ENCODE measurements at places on chromosomes 6 and 20.

DNA sequence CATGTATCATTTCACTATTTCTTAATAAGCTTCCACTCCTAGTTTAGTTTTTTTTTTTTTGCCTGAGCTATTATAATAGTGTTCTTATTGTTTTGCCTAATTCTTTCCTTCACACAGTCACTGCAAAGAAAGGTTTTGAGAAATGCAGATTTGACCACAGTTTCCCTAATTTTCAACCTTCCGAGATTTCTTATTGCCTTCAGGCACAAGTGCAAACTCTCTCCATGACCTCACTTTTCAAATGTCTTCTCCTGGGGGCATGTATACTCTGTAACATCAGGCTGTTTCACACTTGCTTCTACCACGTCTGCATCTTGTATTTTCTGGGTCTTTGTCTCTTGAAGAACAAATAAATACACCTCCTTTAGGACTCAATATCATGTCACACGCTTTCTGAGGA, 339.0 kb upstream of the CITED2 start:
- DNase-seq, result no peak

- no peak for DNase-seq
Observed at GRCh38 chr20:18090044-18090443, 32.3 kb upstream of the OVOL2 start.

GRCh38 chr6:157681041-157681650, 141.9 kb upstream of the SNX9 start:
- no peak for DNase-seq

- DNase-seq, result no peak
Observed at GRCh38 chr20:58239216-58239615, 10.8 kb upstream of the ANKRD60 start.

DNA sequence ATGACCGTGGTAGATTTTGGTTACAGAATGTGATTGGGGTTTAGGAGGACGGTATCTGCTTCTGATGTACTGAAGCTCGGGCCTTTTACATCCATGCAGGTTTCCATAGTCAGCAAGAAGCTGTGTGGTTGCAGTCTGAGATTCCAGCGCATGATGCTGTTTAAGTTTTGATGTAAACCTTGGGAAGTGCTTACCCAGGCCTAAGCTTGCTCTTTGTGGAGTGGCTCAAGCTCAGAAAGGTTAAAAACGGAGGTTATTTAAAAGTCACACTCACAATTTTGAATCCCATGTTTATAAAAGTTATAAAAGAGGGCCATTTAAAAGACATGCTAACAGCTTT, 121.4 kb downstream of the TIAM2 start:
- no peak for DNase-seq

DNA sequence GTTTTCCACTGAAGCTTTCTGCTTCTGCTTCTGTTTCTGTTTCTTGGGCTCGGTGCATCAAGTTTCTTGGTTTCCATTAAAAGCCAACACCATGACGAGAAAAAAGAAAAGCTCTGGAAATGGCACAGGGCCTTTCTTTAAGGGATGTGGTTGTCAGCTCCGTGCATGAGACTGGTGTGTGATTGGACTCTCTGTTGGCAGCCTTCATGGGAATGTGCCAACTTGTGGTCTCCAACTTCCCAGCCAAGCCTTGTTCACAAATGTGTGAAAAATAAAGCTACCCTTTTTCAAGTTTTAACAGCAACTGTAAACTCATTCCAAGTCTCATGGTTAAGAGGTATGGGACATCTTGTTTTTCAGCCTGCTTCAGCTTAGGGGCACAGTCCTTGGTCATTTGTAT, 68.7 kb upstream of the CST7 start:
- DNase-seq, result no peak

- DNase-seq, result no peak
Observed at GRCh38 chr6:154485815-154486214, 24.7 kb downstream of the CNKSR3 start.

DNA sequence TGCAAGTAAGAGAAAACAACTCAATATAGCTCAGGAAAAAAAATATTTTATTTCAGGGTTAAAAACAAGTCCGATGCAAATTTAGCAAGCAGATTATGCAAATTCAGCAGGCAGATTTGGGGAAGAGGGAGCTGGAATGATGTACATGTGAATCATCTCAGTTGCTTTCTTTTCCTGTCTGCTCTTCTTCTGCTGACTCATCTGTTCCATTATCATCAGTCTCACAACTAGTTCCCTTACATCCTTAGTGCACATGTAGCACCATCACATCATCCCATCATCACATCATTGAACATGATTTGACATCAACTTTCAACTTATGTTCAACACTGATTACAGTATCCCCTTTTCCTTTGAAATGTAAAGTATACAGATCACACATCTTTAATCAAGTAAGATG, 11.5 kb upstream of the DEFB113 start:
- no peak for DNase-seq

DNA sequence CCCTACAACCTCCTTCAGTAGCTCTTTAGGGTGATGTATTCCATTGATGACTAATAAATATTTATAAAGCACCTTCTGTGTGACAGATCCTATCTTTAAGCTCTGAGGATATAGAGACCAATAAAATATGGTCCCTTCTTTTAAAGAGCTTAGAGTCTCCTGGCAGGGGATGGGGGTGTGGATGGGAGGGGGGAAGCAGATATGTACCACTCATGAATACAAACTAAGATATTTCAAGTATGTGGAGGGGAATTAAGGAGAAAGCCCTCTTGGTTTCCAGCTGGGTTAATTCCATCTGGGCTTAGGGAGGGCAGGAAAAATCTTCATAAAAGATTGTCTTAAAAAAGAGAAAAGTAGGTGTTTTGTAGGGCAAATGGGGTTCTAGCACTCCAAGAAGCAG, 21.6 kb upstream of the FBXO9 start:
- DNase-seq, result no peak

- DNase-seq, result no peak
Observed at GRCh38 chr6:116530436-116530835, 15.0 kb downstream of the TRAPPC3L start.

- DNase-seq, result no peak
Observed at GRCh38 chr6:25481267-25481666, 170.7 kb upstream of the SCGN start.

DNA sequence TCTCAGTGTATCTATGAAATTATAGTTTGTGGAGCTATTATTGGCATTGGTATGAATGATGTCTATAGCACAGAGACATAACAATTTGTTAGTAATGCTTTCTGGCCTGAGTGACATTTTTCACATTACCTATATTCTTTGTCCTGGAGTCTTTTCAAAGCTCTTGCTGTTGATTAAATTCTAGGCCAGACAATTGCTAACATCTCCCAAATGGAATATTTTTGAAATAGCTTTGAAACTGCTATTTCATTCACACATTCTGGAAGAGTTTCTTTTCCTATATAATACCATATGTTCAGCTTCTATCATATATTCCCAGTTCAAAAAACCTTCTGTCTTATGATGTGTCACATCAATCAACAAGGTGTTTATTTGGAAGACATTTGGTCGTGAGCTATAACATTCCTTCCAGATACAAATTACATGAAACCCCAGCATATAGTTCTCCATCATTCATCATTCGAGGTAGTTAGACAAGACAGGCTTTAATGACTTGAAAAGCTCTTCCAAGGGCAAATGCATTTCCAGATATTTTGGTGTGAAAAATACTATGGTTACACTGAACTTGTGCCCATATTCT, 452.8 kb downstream of the KHDRBS2 start:
- no peak for DNase-seq

DNA sequence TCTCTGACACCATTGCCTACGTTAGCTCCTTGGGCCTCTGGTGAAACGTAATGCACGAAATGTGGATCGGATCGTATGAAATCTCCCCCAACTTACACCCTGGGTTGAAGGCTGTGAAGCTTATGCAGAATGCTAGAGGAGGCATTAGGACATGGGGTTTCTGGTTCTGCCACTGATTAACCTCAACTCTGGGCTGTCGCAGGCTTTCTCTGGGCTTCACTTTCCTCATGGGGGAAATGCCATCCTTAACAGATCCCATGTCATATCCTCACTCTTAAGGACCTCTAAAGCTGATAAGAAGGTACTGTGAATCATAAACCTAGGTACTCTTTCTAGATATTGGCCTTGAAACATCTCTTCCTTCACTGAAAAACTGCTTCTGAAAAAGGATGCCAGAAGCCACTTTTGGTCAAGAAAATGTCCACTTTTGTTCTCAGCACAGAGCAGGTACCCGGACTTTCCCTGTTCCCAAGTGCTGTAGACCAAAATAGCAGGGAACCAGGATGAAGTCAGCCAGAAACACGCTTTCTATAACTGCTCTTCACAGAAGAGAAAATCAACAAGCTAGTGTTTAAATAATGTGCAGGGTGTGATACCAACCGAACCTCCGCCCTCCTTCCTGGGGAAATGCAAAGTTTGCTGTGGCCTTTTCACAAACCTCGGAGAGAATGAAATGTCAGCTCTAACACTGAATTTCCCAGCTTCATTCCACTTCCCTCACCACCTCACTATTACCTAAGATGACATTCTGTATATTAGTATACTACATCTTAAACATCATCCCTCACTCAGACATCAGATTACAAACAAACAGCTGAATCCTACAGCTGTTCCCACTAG, 118.9 kb downstream of the BACH2 start:
- DNase-seq, result no peak

- DNase-seq, result no peak
Observed at GRCh38 chr20:25580711-25581110, 4.6 kb downstream of the NINL start.

DNA sequence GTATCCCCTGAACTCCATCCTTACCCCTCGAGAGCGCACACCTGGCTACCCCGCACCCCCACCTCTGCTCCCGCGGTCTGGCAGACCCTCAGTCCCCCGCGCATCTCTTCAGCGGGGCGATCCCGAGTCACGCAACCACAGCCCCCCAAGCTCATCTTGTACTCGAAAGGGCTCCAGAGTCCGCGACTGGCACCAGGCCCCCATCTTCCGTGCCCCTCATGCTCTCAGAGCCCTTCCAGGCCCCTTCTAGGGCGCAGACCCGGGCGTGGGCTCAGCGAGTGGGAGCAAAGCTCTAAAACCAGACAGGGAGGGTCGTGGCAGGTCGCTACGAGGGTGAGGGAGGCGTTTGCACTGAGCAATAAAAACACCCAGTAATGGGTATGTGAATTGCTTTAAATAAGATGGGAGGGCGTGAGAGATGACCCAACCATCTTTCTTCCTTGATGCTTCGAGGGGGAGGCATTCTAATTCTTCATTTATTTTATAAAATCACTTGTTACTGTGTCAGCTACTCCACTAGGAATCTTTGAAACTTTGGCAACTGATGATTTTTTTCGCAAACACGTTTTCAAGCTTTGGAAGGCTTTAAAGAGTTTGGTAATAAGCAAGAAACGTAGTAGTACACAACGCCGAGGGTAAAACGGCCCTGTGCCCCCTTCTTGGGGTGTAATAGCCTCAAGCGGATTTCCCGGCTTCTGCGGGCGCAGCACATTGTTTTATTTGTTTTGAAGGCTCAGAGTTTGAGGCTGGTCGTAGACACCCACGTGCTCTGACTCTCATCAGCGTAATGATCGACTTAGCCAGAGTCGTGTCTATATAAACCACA, 42.6 kb upstream of the SUPT3H start:
- DNase-seq, result no peak
